ENCODE measurements at places on chromosomes 1 and 21. TPM values are rescaled to one million over a fixed set of nuclear protein-coding genes. Genes with fewer than 3 reads are reported as not detected.

The GNG4 gene
- 15.4 TPM for total RNA-seq

The TP73 gene
- 0.62 TPM for total RNA-seq

The NHLH1 gene
- total RNA-seq: 0.78 TPM

The HCRTR1 gene
- not detected for total RNA-seq

The RNF186 gene
- not detected for total RNA-seq

The TSPAN2 gene
- 1.2 TPM for total RNA-seq

The TNN gene
- total RNA-seq: not detected

The LYPD8 gene
- total RNA-seq: not detected

The RUNX3 gene
- total RNA-seq: 6.5 TPM

The CKS1B gene
- 366 TPM for total RNA-seq

The CCT3 gene
- total RNA-seq: 434 TPM

The S100A14 gene
- 0.40 TPM for total RNA-seq

The ERI3 gene
- total RNA-seq: 56.8 TPM

The OR2L3 gene
- not detected for total RNA-seq

The RIPPLY3 gene
- total RNA-seq: 0.56 TPM

The HAX1 gene
- 98.1 TPM for total RNA-seq

The HMGB4 gene
- not detected for total RNA-seq

The RGS13 gene
- total RNA-seq: not detected

The GOLT1A gene
- 4.7 TPM for total RNA-seq

The TSPAN1 gene
- 3.1 TPM for total RNA-seq

The PRAMEF6 gene
- not detected for total RNA-seq

The ADAM30 gene
- total RNA-seq: not detected

The SPOCD1 gene
- 6.9 TPM for total RNA-seq

The SLC22A15 gene
- 0.49 TPM for total RNA-seq

The NBPF9 gene
- total RNA-seq: 17.4 TPM

The EVA1C gene
- 36.4 TPM for total RNA-seq

The FCMR gene
- 3.9 TPM for total RNA-seq

The AHCYL1 gene
- 51.4 TPM for total RNA-seq

The APCS gene
- not detected for total RNA-seq

The RABIF gene
- total RNA-seq: 13.3 TPM

The LIPI gene
- not detected for total RNA-seq

The PLCH2 gene
- 0.41 TPM for total RNA-seq

The PLEKHN1 gene
- 4.9 TPM for total RNA-seq

The PRRX1 gene
- total RNA-seq: not detected

The UBXN10 gene
- total RNA-seq: not detected

The AGL gene
- total RNA-seq: 2.9 TPM

The KRTAP19-1 gene
- not detected for total RNA-seq

The OPTC gene
- total RNA-seq: not detected

The SERINC2 gene
- 28.4 TPM for total RNA-seq

The FAM151A gene
- total RNA-seq: not detected

The FCGR1A gene
- not detected for total RNA-seq

The OR10J1 gene
- not detected for total RNA-seq

The DSCAM gene
- total RNA-seq: not detected

The RYR2 gene
- total RNA-seq: not detected

The C8A gene
- total RNA-seq: not detected

The TNFRSF18 gene
- not detected for total RNA-seq

The SPRR2A gene
- not detected for total RNA-seq

The HSD3B1 gene
- total RNA-seq: not detected

The MEGF6 gene
- total RNA-seq: 11.9 TPM

The CD1C gene
- total RNA-seq: not detected

The TTC22 gene
- not detected for total RNA-seq

The TMEM50B gene
- total RNA-seq: 12.8 TPM

Data from A549 treated with CpdA at 1 μM for 4 hours (cell line).